ENCODE measurements at places on chromosomes 7 and 10.

GRCh38 chr7:121449329-121449728, 53.2 kb upstream of the FAM3C start:
- DNase-seq, result no peak

DNA sequence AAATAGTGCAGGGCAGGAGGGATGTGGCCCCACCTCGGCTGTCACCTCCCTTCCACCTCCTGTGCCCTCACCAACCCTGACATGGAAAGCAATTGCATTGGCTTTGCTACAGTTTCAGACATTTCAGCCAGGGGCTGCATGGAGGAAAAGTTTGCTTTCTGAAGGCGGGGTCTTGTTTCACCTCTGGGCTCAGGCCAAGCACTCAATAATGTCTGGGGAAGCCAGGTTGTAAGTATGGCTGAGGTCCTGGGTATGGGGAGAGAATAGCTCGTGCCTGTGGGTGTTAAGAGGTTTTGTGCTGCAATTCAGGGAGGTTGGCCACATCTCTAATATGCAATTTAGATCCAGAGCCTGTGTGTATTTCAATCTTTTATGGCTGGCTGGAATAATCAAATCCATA, 238.4 kb upstream of the MKI67 start:
- no peak for DNase-seq

DNA sequence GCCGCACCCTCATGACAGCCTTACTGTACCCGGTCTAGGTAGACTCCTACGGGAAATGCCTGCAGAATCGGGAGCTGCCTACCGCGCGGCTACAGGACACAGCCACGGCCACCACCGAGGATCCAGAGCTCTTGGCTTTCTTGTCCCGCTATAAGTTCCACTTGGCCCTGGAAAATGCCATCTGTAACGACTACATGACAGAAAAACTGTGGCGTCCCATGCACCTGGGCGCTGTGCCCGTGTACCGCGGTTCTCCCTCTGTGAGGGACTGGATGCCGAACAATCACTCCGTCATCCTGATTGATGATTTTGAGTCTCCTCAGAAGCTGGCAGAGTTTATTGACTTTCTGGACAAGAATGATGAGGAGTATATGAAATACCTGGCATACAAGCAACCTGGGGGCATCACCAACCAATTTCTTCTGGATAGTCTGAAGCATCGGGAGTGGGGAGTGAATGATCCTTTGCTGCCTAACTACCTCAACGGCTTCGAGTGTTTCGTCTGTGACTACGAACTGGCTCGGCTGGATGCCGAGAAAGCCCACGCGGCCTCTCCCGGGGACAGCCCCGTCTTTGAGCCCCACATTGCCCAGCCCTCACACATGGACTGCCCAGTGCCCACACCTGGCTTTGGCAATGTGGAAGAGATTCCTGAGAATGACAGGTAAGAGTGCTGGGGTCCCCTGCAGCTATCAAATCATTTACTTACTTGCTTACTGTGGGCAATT, 8.5 kb upstream of the CHCHD1 start:
- no peak for DNase-seq

- no peak for DNase-seq
Measured at GRCh38 chr10:34771106-34771505, 44.0 kb downstream of the PARD3 start.

GRCh38 chr7:77935652-77936348, 137.2 kb downstream of the PHTF2 start:
- DNase-seq, result no peak

DNA sequence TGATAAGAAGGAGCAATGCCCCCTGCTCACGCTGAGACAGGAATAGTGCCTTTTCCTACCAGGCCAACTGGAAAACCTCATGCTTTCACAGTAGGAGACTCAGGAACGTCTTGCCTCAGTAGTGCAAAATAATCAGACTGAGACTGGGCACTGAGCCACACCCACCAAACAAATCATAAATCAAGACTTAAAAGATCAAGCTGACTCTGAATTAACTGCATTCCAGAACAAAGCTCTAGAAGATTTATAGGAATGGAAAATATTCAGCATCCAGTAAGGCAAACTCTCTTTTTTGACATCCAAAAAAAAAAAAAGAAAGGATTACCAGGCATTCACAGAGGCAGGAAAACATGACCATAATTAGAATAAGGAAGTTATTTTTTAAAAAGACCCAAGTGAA, 30.5 kb upstream of the SLC18A3 start:
- no peak for DNase-seq

DNA sequence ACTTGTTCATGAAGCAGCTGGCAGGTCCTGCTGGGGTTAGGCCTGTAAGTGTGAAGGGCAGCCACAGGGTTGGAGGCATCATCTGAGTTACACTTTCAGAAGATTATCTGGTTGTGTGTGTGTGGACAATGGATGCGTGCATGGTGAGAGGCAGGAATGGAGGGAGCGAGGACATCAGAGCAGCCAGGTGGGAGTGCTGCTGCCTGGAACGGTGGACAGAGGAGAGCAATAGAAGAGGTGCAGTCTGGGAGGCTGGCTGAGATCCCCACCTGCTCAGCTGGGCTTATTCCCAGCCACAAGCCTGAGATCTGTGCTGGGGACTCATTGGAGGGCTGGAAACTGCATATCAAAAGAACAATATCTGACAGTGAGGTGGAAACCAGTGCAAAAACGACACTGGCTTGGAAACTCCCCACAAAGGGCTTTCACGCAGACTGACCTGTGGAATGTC, 17.9 kb downstream of the ZNF488 start:
- no peak for DNase-seq

DNA sequence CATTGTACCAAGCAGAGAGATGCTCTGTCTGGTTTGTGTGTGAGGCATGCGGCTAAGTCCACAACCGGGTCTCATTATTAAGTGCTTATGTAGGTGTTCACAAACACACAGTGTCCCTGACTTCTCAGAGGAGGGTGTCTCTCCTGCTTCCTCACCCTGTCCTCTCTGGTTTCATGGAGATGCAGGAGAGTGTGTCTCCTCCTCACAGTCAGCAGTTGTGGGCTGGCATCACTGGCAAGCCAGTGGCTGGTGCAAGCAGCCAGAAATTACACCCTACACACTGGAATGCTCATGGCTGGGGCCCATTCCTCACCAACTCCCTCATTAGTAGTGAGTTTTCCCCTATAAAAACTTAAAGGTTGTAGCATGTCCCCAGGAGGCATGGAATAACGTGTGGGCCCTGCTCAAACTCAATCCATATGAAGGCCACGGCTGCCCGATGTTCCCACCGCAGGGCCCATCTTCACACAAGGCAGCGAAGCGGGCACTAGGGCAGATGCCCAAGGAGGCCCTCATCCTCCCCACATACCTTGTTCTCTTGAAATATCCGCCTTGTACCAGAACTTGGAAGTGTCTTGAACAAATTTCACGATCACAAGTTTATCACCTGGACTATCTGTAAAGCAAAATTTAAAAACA, 280.1 kb downstream of the TNS3 start:
- no peak for DNase-seq

GRCh38 chr7:6256677-6257535, 15.5 kb downstream of the CYTH3 start:
- no peak for DNase-seq

GRCh38 chr7:82805527-82805960, 357.1 kb downstream of the PCLO start:
- no peak for DNase-seq

GRCh38 chr10:82622479-82622878, 747.5 kb downstream of the NRG3 start:
- DNase-seq, result no peak

DNA sequence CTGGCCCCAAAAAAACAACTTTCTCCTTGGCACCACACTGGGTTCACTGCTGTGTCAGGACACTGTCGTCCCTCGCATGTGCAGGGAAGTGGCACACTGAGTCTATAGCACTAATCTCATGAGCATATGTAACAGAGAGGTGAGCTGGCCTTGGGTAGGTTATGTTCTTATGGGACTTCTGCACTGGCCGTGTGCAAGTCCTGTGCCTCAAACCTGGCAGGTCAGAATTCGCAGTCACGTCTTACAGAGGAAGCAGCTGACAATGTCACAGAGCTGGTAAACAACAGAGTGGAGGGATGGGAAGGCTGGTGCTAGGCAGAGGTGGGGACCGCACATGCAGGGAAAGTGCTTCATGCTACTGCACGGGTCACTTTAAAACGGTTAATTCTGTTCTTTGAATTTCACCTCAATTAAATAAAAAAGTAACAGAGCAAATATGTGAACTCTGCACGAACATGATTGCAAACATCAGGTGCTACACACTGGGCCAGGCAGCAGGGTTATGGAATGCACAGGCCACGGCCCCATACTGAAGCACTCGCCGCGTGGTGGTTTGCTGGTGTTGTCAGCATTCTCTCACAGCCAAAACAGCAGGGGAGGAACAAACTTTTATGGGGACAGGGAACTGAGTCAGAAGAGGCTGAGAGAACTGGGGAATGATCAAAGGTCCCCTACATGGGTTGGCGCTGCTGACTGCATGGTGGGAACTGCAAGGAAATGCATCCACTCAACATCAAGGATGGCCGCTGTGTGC, 54.2 kb downstream of the VOPP1 start:
- no peak for DNase-seq

DNA sequence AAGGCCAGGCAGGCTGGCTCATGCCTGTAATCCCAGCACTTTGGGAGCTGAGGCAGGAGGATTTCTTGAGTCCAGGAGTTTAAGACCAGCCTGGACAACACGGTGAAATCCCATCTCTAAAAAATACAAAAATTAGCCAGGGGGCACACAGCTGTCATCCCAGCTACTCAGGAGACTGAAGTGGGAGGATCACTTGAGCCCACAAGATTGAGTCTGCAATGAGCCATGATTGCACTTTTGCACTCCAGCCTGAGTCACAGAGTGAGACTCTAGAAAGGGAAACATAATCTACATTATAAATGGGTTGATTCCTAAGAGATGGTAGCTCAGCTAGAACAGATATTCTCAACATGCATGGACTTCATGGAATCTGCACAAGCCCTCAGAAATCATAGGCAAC, 6.3 kb upstream of the LIPF start:
- DNase-seq, result no peak

DNA sequence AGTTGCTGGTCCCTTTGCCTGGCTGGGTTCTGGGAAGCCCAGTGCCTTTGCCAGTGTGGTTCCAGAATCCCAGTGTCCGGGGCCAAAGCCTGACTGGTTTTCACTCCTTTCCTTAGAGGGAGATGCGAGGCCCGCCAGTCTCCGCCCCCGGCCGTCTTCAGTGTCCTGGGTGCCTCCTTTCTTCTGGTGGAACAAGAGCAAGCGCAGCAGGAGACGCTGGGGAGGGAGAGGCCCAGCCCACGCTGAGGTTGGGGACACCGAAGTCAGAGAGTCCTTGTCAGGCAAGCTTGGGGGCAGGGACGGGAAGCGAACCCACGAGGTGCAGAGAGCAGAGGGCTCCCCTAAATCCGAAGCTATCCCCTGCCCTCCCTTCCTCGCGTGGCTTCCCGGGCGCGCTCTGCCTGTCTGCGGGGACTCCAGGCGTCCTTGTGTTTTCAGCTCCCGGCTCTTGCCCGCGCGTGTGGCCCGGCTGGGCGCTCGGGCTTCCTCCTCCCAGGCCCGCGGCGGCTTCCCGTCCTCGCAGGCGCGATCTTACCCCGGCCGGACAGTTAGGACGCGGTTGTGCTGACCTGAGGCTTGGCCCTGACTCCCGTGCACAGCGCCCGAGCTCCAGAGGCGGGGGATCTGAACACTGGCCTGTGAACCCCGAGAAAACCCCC, 60.6 kb upstream of the UBE3C start:
- DNase-seq, result no peak

DNA sequence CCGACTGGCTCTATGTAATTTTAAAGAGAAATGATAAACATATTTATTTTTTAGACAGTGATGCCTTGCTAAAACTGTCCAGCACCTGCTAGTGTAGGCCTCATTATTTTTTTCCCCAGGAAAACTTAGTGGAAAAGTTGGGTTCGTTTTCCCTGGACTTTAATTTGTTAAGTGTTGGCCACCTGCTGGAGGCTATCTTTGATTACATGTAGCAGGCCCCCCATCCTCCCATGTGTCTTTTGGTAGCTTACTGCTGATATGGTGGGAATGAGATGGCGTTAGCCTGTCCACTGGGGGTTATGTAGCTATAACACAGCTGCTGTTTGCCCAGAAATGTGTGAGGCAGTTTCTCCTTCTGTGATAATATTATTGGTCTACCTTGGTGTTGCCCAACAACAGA, 265.0 kb downstream of the SORCS3 start:
- no peak for DNase-seq

DNA sequence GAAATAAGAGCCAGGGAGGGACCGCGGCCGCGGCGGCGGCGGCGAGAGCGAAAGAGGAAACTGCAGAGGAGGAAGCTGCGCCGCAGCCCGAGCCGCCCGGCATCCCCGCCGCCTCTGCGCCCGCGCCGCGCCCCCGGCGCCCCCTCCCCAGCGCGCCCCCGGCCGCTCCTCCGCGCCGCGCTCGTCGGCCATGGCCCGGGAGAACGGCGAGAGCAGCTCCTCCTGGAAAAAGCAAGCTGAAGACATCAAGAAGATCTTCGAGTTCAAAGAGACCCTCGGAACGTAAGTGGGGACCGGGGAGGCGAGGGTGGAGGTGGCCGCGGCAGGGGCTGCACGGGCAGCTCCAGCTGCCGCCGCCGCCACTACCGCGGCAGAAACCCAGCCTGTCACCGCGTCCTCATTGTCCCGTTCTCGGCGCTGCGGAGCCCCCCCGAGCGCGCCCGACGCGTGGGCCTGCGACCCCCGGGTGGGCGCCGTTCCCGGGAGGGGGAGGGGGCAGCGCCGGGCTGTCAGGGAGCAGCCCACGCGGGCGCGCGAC, 351 bp downstream of the CAMK1D start:
- DNase-seq, result no peak

DNA sequence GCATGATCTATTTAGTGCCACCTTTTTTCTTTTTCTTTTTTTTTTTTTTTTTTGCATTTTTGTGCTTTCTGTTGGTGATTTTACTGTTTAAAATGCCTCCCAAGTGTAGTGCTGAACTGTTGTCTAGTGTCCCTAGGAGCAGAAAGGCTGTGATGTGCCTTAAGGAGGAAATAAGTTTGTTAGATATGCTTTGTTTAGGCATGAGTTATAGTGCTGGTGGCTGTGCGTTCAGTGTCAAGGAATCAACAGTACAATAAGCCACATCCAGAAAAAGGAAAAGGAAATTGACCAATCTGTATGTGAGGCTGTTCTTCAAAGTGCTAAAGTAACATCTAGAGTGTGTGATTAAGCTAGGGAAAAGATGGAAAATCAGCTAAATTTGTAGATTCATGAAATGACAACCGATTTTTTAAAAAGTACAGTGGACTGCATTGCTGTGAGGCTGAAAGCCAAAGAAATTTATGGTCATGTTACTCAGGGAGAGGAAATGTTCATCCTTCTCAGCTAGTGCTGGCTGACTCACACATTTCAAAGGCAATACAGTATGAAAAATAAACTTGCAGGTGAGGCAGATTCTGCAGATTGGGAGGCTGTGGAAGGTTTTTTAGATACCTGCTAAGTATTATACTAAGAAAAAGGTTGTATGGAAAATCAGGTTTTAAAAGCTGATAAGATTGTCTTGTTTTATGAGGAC, 122.7 kb upstream of the ADCY1 start:
- no peak for DNase-seq

DNA sequence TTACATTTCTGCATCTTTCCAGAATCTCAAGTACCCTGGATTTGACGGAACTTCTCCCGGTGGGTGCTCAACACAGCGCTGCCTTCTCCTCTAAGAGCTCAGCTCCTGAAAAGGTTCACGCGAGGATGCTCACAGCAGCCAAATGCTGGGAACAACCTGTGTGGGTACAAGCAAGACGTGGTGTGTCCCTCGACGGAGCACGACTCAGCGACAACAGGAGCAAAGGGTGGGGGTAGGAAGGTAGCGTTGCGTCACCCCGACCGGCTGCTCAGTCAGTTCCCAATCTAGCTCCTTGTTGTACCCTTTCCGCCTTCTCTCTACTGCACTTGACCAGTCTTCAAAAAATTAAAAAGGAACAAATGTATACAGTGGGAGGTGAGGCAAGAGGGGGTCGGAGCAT, 117.3 kb downstream of the PTPRN2 start:
- no peak for DNase-seq

GRCh38 chr10:105183536-105183935, 542.4 kb downstream of the SORCS3 start:
- DNase-seq, result no peak
